Left kidney (tissue), 8 donors: ENCODE measurements at places on chromosomes 7 and 10.

DNA sequence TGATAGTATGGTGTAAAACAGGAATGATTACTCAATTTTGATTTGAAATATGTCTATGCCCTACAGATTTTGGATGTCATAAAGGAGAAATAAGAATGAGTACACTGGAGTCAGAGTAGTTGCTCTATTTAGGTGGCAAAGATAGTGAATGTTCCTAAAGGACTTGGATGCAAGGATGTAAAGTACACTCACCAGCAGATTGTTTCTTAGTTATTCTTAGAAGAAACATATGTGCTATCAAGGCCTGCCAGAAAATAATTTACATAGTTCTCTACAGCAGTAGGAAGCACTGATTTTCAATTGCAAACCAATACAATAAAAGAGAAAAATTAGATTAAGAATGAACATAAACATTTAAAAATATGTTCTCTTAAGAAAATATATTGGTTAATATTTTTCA is 259.4 kb downstream of the PPP1R3A start:
- DNase-seq = no peak

DNA sequence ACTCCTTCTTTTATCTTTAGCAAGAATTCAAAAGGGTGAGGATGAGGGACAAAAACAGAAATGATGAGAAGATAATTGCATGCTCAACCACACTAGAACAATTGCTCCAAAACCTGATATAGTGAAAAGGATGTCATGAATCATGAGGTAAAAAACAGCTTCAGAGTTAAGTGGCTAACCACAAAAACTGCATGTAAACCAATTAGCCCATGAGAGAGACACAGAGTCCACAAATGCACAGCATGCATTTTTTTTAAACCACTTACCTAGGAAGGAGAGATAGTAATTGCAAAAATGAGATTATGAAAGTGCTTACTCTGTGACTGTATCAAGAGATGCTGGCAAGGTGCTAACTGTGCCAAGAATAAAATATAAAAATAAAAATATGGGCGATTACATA is 132.9 kb downstream of the MBL2 start:
- DNase-seq = no peak

DNA sequence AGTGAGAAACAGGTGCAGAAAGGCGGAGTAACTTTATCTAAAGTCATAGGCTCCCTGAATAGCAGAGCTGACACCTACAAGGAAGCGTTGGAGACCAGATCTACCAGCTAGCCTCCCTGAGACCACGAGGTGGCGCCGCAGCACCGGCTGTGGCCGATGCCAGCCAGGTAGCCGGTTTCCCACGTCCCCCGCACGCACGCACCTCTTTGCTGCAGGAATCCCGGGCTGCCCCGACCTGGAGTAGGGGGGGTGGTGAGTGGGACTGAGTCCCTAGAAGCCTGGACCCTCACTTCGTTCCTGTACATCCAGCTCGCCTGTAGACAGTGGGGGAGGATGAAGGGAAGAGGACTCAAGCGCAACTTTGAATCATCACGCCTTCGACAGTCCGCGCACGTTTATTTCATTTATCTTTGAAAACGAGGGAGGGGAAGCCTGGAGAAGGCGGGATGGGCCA is 3.7 kb downstream of the ELOVL3 start:
- DNase-seq = peak; percentile 78

DNA sequence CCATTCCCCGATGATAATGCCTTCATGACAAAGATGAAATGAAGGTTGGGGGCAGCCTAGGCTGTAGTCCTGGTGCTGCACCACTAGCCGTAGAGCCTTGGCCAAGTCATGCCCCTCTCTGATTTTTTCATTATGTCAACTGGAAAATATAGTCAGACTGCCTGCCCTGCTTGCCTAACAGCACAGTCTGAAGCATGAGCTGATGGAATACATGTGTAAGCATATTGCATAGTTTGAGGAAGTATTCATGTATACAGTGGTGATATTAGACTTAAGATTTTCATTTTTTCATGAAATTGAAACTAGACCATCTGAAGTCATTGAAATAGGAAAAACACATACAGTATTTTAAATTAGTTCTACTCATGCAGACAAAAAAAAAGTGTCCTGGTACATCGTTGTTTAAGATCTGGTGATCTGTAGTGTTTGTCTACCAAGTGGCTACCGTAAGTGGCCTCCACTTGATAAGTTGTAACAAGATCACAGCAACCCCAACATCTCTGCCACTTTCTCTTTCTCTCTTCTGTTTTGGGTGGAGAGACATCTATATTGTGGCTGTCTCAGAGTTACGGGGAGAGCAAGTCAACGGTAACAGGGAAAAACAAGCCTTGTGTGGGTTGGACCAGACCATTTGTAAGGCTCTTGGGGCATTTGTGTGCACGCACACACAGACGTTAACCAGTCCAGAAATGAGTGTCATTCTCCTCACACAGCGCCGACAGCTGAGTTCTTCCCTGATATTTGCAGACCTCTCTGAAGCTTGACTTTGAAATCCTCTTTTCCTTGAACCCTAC is 716.6 kb upstream of the GALNT17 start:
- DNase-seq = no peak

GRCh38 chr10:113071446-113071845 is 121.4 kb downstream of the TCF7L2 start:
- no peak for DNase-seq

- no peak for DNase-seq
Measured at GRCh38 chr7:2809903-2810625, 34.0 kb downstream of the GNA12 start.
